CD4-positive, alpha-beta T cell treated with Interleukin-21 for 1 hour (primary cell): ENCODE measurements at places on chromosomes 7 and 10.

- DNase-seq, result no peak
Observed at GRCh38 chr10:16583382-16583781, 61.7 kb upstream of the C1QL3 start.

- no peak for DNase-seq
Observed at GRCh38 chr10:112766636-112767035, 183.4 kb upstream of the TCF7L2 start.

DNA sequence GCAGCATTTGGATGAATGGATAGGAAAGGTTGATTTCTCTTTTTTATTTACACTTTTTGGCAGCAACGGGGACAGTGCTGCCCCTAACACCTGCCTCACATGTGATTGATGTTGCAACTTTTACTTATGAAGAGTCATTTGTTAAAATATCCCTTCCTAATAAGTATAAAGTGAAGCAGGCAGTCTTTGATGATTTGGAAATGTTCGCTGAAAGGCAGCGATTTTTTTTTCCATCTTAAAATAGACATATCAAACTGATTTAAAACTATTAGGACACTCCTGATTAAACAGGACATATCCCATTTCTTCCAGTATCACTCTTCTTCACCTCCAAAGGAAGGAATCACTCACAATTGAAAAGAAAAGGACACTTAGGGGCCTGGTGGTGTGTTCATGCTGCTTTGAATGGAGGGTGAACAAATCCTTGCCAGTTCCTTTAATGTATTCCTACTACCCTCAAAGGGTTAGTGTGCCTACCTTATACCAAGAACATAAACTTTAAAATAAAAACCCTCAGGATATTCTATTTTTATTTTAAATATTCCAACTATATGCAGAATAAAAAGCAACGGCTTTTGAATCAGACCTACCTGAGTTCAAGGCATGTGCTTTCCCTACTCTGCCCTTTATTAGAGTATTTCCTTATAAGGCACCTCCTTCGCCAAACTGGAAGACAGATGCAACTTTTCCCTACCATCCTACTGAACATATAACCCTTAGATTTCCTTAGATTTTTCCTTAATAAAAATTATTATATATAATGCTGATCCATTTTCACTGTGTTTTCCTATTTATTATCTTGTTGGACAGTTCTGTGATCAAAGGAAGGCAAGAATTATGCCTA is 1.1 kb downstream of the ADK start:
- no peak for DNase-seq

- DNase-seq, result no peak
Observed at GRCh38 chr7:711922-712380, 14.5 kb upstream of the DNAAF5 start.

DNA sequence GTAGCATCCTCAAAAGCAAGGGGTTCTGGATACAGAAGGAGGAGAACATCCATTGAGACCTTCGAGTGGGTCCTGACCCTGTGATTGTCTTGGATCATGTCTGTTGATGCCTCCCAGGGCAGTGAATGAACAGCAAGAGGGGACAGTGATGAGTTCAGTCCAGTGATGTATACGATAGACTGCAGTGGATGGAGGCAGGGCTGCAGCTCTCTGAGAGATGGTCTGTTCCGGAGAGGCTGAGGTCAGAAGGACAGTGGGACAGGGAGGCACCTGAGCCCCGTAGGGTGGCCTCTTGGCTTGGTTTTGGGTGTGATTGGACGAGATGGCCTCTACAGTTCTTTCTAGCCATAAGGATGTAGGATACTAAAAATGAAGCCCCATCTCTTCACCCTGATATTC is 280.4 kb downstream of the CAMK1D start:
- no peak for DNase-seq

DNA sequence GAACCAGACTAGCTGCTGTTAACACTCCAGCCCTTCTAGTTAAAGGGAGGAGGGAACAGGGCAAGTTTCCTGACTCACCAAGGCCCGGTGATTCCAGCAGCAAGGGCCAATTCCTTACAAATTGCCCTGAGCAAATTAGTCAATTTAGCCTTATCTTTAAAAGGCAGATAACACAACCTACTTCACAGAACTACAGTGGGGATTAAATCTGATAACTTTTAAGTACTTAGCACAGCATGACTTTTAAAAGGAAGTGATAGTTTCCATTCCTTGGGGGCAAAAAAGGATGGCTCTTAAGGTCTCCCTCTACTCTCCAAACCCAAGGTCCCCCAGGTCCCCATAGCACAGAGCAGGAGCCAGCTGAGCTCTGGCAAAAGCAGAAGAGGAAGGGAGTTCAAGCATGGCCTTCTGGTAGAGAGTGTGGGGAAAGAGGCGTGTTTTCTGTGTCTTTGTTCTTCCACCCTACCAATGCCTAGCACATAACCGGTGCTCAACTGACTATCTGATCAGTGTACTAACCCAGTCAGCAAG is 4.0 kb downstream of the CDCA7L start:
- DNase-seq, result no peak
